ENCODE measurements at places on chromosomes 1 and 21. TPM values are rescaled to one million over a fixed set of nuclear protein-coding genes. Genes with fewer than 3 reads are reported as not detected.

- no peak for DNase-seq
Measured at GRCh38 chr1:203622486-203622885, 4.1 kb upstream of the ATP2B4 start.

DNA sequence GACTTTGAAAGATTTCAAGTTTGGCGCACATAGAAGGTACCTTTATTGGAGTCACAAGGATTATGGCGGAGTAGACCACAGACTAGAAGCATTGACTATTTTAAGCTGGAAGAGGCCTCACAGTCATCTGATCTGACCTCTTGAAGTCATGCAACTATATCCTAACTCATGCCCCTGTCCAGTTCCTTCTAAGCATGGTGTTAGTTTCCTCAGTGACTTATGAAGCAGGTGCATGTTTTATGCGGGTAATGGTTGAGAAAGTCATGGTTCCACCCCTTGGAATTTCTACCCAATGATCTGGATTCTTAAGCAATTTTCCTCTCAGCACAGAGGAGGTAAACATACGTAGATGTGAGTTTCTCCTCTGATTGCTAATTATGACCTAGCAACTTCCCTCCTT is 11.7 kb downstream of the OLFML3 start:
- no peak for DNase-seq

GRCh38 chr1:176098560-176098959 is 108.5 kb downstream of the COP1 start:
- DNase-seq, result no peak

DNA sequence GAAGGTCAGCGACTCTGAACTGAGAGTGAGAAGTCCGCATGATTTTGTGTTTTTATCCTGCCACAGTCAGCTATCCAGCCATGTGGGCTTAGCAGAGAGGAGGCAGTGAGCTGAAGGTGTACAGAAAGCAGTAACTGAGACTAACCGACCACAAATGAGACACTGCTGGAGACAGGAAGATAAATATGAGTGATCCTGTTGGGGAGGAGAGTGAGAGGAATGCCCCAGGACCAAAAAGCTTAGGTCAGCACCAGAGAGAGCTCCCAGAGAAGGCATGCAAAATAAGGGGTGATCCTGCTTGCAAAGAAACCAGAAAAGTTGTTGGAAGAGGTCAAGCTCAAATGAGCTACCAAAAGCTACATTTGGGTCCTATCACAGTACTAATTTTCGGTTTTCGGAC is 63.7 kb downstream of the HLCS start:
- DNase-seq, result no peak

The CD1C gene
- polyA plus RNA-seq, result 1.8 TPM

- DNase-seq, result no peak
Measured at GRCh38 chr1:87888446-87888845, 559.8 kb downstream of the LMO4 start.

- DNase-seq, result no peak
Measured at GRCh38 chr1:16926491-16927073, 4.9 kb downstream of the CROCC start.

- DNase-seq, result no peak
Measured at GRCh38 chr1:236914375-236914774, 89.9 kb downstream of the MT1HL1 start.
